ENCODE measurements at places on chromosomes 16 and 17. TPM values are rescaled to one million over a fixed set of nuclear protein-coding genes. Genes with fewer than 3 reads are reported as not detected.

GRCh38 chr16:52657924-52658323, 111.0 kb upstream of the TOX3 start:
- no peaks in the 10 kb centered on the region for H3K27me3 ChIP-seq
- no peak overlapping the region for H3K27ac ChIP-seq
- H3K36me3 ChIP-seq, result no peaks in the 10 kb centered on the region
- DNase-seq, result no peak
- H3K4me1 ChIP-seq, result no peaks in the 10 kb centered on the region
- no peak overlapping the region for H3K4me3 ChIP-seq

- H3K36me3 ChIP-seq, result no peaks in the 10 kb centered on the region
- H3K4me3 ChIP-seq, result no peak overlapping the region
- H3K4me1 ChIP-seq, result no peaks in the 10 kb centered on the region
Measured at GRCh38 chr17:43845766-43846165, 1.2 kb upstream of the CD300LG start.

DNA sequence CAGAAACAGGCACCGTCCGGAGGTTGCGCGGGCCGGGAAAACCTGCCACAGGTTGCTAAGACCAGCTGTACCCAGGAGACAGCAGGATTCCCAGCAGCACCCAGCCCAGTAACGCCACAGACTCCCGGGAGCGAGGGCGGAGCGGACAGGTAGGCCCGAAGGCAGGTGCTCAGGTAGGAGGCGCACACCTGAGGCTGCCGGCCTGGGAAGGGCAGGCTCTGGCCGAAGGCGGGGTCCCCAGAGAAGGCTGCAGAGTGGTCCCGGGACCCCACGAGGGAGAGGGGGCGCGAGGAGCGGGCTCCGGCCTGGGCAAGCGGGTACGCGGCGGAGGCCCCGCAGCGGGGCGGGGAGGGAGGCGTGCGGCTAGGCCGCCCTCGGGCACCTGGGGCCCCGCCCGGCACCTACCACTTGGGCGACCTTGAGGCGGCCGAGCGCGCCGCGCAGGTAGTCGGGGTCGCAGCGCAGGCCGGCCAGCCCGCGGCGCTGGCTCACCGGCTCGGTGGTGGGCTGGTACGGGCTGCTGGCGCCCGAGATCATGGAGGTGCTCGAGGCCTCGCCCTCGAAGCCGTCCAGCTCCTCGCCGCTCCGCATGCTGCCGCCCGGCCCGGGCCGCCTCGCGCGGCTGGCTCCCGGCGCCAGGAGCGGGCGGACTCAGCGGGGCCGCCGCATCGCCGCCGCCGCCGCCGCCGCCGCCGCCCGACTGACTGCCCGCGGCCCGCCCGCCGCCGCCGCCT, 441 bp downstream of the CMTM4 start:
- H3K27me3 ChIP-seq, result no peaks in the 10 kb centered on the region
- peak overlapping the region; percentile 27 for H3K27ac ChIP-seq
- DNase-seq, result peak; percentile 3
- no peaks in the 10 kb centered on the region for H3K36me3 ChIP-seq
- peaks cover 8% of the 10 kb centered on the region for H3K4me1 ChIP-seq

- H3K4me1 ChIP-seq, result peaks cover 16% of the 10 kb centered on the region
- H3K4me3 ChIP-seq, result no peak overlapping the region
- peaks cover 21% of the 10 kb centered on the region for H3K36me3 ChIP-seq
Measured at GRCh38 chr16:89547860-89548259, 12.6 kb upstream of the RPL13 start.

DNA sequence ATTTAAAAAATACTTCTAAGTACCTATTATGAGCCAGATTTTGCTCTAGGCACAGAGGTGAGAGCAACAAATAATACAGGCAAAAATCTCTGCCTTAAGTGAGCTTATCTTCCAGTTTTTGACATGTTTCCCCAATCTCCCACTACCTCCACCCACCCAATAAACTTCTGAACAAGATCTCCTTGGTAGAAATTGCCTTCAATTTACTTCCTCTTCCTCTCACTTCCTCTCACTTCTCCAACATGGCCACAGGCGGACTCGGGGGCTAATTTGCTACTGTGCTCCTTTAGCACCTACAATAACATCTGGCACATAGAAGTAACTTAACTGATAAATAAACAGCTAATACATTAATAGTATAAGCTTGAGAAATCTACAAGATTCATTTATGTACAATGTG, 82.6 kb downstream of the CACNG1 start:
- no peak for DNase-seq
- H3K4me1 ChIP-seq, result no peaks in the 10 kb centered on the region
- H3K27me3 ChIP-seq, result no peaks in the 10 kb centered on the region
- H3K4me3 ChIP-seq, result no peak overlapping the region
- no peak overlapping the region for H3K27ac ChIP-seq
- H3K36me3 ChIP-seq, result peaks cover 14% of the 10 kb centered on the region

GRCh38 chr16:52549011-52549692, 2.2 kb upstream of the TOX3 start:
- H3K4me1 ChIP-seq, result no peaks in the 10 kb centered on the region
- peaks cover 6% of the 10 kb centered on the region for H3K27me3 ChIP-seq
- no peaks in the 10 kb centered on the region for H3K36me3 ChIP-seq
- no peak overlapping the region for H3K27ac ChIP-seq
- no peak for DNase-seq

Gene PPP1R27
- not detected for total RNA-seq

GRCh38 chr17:63975541-63976092, 2.9 kb upstream of the SCN4A start:
- no peaks in the 10 kb centered on the region for H3K27me3 ChIP-seq
- H3K4me1 ChIP-seq, result no peaks in the 10 kb centered on the region
- no peak for DNase-seq

DNA sequence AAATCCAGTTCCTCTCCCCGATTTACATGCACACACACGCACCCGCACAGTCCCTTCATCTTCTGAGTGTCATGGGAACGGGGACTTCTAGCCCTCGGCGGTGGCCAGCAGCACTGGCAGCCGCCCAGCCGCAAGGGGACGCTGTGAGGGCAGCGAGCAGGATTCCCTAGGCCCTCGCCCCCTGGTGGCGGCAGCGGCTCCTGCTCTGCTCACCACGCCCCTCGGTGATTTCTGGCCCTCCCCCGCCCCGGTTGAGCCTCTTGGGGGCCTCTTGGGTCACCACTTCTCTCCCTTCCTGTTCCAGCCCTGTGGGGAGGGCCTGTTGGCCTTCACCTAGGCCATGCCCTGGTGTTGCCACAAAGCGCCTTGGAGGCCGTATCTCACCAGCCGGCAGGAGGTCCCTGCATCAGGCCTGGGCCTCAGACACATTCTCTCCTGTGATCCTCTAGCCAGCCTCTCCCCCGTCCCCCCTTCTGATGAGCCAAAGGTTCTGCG, 75.2 kb upstream of the KSR1 start:
- H3K36me3 ChIP-seq, result no peaks in the 10 kb centered on the region
- H3K27ac ChIP-seq, result no peak overlapping the region
- no peaks in the 10 kb centered on the region for H3K27me3 ChIP-seq
- H3K4me1 ChIP-seq, result peaks cover 4% of the 10 kb centered on the region
- DNase-seq, result peak; percentile 72

DNA sequence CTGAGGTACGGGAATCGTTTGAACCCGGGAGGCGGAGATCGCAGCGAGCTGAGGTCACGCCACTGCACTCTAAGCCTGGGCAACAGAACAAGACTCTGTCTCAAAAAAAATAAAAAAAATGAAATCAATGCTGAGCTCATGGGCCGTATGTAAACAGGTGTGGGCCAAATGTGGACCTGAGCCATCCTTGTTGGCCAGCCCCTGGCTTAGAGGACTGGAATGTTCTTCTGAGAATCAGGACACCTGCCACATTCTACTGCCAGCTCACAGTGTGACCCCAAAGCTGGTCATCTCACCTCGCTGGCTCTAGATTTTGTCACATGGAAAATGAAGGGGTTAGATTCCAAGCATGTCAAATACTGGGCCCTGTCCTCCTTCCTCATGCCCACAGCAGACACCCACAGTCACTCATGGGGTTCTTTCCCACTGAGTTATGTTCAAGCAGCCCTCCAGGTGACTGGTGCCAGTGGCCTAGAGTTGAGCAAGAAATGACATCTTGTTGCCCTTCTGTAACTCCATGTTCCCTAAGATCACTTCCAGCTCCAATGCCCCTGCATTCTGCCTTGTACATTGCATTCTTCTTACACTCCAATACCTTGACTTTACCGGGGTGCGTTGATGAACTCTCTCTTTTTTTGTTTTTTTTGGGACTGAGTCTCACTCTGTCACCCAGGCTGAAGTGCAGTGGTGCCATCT, 110.6 kb downstream of the ABCC1 start:
- H3K4me1 ChIP-seq, result peaks cover 22% of the 10 kb centered on the region
- H3K36me3 ChIP-seq, result peaks cover 35% of the 10 kb centered on the region
- H3K4me3 ChIP-seq, result no peak overlapping the region
- no peak for DNase-seq

- no peaks in the 10 kb centered on the region for H3K4me1 ChIP-seq
- H3K27ac ChIP-seq, result no peak overlapping the region
- no peak overlapping the region for H3K4me3 ChIP-seq
- DNase-seq, result no peak
Measured at GRCh38 chr16:25692742-25693508, 1.2 kb downstream of the HS3ST4 start.

- H3K36me3 ChIP-seq, result peaks cover 64% of the 10 kb centered on the region
- H3K4me3 ChIP-seq, result no peak overlapping the region
Measured at GRCh38 chr16:3659251-3659650, 4.8 kb downstream of the DNASE1 start.

DNA sequence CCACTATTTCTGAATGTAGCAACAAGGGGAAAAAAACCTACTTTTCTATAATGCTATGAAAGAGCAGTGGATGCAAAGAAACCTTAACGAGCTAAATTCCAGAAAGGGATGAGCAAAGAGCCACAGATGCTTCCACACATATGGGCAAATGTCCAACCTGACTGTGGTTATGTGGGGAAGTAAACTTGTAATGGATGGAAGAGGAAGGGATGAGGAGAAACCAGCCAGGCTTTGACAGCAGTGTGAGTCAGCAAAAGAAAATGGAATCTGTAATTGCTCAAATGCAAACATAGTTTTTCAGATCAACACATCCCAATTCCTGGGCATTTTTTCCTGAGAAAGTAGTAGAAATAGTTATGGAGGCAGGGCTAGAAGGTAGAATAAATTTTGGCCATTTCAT, 204.8 kb upstream of the CPHXL start:
- no peaks in the 10 kb centered on the region for H3K4me1 ChIP-seq
- H3K27me3 ChIP-seq, result no peaks in the 10 kb centered on the region
- no peak for DNase-seq
- no peak overlapping the region for H3K27ac ChIP-seq

GRCh38 chr17:47698749-47699535, 5.0 kb downstream of the TBKBP1 start:
- peak; percentile 73 for DNase-seq
- no peaks in the 10 kb centered on the region for H3K36me3 ChIP-seq
- no peak overlapping the region for H3K4me3 ChIP-seq
- H3K27ac ChIP-seq, result no peak overlapping the region
- H3K27me3 ChIP-seq, result no peaks in the 10 kb centered on the region

Gene CLDN6
- not detected for total RNA-seq

Gene SLC5A10
- total RNA-seq, result not detected

DNA sequence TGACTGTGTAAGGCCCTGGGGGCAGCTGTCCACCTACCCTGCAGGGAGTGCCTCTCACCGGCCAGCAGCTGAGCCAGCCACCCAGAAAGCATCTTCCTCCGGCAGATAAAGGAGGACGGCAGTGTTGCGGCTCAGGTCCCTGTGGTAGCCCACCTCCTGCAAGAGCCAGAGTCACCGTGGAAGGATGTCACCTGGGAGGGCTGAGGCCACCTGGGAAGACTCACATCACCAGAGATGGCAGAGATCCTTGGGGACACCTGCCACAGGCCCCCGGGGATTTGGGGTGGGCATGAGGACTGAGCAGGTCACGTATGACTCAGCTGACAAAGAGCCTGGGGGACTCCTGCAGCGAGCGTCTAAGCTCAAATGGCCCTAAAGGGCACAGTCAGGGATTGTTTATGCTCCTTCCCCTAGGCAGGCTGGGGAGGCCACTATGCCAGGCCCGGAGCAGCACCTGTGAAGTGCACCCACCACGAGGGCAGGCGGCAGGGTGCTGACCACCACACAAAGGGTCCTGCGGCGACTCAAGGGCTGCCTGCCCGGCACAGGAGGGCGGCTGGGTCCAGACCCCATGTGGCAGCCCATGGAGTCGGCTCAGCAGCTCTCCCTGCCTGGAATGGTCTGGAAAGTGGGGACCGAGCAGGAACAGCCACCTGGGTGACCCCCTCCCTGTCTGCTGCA, 44.1 kb downstream of the TNFRSF13B start:
- H3K27me3 ChIP-seq, result no peaks in the 10 kb centered on the region
- H3K36me3 ChIP-seq, result no peaks in the 10 kb centered on the region
- no peak overlapping the region for H3K27ac ChIP-seq
- H3K4me1 ChIP-seq, result no peaks in the 10 kb centered on the region
- no peak for DNase-seq

- no peak for DNase-seq
- no peak overlapping the region for H3K27ac ChIP-seq
- H3K27me3 ChIP-seq, result no peaks in the 10 kb centered on the region
- H3K36me3 ChIP-seq, result no peaks in the 10 kb centered on the region
- H3K4me3 ChIP-seq, result no peak overlapping the region
Measured at GRCh38 chr16:2981899-2982250, 1.6 kb upstream of the PKMYT1 start.

- no peak for DNase-seq
- no peaks in the 10 kb centered on the region for H3K27me3 ChIP-seq
- no peak overlapping the region for H3K27ac ChIP-seq
- no peaks in the 10 kb centered on the region for H3K4me1 ChIP-seq
- H3K36me3 ChIP-seq, result no peaks in the 10 kb centered on the region
Measured at GRCh38 chr17:76371656-76372628, 12.5 kb upstream of the SPHK1 start.

Gene PHOSPHO1
- not detected for total RNA-seq

Gene VASN
- 0.11 TPM for total RNA-seq

DNA sequence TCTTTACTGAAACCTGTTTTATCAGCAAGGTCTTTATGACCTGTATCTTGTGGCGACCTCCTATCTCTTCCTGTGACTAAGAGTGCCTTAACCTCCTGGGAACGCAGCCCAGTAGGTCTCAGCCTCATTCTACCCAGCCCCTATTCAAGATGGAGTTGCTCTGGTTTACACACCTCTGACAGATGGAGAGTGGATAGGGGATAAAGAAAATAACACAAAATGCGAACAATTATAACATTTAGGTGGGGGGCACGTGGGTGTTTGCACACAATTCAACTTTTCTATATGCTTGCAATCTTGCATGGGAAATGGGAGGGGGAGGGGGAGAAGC, 83.3 kb downstream of the RMI2 start:
- no peak overlapping the region for H3K27ac ChIP-seq
- no peak overlapping the region for H3K4me3 ChIP-seq
- DNase-seq, result no peak
- no peaks in the 10 kb centered on the region for H3K4me1 ChIP-seq
- H3K27me3 ChIP-seq, result no peaks in the 10 kb centered on the region
- H3K36me3 ChIP-seq, result no peaks in the 10 kb centered on the region

All from CD4-positive, alpha-beta memory T cell (primary cell).